ENCODE measurements at places on chromosomes 7 and 10.

- no peak for DNase-seq
Measured at GRCh38 chr7:113787106-113787505, 131.7 kb downstream of the PPP1R3A start.

DNA sequence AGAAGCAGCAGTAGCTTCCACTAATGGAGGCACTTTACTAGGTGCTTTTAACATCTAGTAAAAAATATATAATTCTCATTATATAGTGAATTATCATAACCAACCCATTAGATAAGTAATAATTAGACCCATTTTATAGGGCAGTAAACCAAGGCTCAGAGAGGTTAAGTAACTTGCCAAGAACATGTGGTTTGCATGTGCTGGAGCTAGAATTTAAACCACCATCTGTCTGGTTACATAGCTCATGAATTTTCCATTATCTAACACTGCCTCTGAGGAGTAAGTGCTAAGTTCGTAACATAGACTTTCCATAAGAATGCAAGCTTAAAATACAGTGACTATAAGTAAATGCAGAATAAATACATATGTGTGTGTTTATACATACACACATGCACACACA lies 41.9 kb downstream of the CREB3L2 start:
- DNase-seq: no peak

- no peak for DNase-seq
Measured at GRCh38 chr7:2521952-2522591, 2.5 kb downstream of the LFNG start.

GRCh38 chr10:123884351-123884906 lies 7.2 kb downstream of the CPXM2 start:
- DNase-seq: no peak

DNA sequence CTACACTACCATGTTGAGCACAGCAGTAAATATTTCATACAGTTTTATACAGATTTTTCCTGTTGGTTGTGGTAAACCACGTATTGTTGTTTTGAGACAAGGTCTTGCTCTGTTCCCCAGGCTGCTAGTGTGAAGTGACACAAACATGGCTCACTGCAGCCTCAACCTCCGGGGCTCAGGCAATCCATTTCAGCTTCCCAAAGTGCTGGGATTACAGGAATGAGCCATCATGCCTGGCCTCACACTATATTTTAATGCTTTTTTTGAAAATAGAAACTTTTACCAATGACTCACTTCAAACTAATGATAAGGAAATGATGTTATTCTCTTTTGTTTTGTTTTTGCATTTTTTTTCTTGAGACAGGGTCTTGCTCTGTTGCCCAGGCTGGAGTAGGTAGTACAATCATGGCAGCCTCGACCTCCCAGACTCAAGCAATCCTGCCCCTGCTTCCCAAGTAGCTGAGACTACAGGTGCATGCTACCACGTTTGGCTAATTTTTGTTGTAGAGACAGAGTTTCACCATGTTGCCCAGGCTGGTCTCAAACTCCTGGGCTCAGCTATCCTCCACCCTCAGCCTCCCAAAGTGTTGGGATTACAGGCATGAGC lies 210.6 kb downstream of the TPST1 start:
- DNase-seq: no peak

DNA sequence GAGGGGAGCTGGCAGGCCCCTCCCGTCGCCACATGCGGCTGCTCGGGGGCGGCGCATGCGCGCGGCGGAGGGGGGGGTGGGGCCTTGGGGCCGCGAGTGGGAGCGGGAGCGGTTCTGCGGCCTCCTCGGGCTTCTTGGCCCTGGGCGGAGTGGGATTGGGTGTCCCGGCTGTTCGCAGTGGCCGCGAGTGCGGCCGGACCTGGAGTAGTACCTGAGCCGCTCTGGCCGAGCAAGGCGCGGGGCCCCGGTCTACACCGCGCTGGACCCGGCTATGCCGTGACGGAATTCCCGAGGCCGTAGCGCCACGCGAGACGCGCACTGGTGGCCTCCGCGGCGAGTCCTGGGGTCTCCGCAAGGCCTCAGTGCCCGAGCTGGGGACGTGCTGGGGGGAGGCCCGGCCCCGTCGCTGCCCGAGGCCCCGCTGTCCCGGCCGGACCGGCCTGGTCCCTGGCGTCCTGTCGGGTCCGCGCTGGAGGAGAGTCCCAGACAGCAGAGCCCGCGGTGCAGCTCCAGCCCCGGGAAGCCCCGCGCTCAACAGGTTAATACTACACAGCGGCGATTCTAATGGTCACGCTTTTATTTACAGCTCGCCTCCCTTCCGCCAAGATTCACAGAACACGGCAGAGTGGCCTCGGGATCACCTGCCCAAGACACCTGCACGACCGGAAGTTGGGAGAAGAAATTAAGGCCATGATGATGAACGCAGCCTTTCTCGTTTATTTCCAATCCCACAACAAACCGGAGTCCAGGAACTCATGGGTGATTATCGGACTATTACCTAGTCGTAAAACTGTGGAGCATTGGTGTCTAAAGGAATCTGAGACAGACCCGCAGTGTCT lies 671 bp upstream of the PAXIP1 start:
- peak; percentile 61 for DNase-seq

DNA sequence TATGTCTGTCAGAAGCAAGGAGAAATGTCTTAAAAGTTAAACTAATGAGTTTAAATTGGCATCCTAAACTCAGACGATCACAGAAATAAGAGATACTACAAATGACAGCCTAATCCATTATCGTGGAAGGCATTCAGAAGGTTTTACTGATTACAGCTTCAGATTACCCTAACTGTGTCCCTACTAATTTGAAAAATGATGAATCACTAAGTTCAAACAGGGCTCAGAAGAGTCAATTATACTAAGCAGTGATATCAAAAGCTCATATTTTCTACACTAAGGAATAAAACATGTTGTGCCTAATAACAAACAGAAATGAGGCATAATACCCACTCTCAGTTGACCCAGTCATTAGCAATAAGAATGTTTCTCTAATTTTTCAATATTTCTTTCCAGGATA lies 152.0 kb upstream of the NRBF2 start:
- DNase-seq: no peak

DNA sequence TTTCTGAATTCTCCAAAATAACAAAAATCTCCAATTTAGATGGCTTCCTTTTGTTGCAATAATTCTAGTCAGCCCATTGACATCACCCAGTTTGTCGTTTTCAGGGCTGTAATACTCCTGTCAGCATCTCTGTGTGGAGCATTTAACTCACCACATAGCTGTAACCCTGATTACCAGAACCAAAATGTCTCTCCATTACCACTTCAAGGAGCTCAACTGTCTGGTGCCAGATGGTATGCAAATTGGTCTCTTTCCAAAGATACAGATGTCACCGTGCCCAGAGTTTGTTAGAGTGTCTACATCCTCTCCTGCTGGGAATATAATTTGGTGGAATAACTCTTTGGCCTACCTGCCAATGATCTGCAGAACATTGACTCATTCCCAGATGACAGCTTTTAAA lies 350.3 kb upstream of the POT1 start:
- DNase-seq: no peak

GRCh38 chr10:58587676-58588075 lies 75.0 kb downstream of the BICC1 start:
- no peak for DNase-seq

DNA sequence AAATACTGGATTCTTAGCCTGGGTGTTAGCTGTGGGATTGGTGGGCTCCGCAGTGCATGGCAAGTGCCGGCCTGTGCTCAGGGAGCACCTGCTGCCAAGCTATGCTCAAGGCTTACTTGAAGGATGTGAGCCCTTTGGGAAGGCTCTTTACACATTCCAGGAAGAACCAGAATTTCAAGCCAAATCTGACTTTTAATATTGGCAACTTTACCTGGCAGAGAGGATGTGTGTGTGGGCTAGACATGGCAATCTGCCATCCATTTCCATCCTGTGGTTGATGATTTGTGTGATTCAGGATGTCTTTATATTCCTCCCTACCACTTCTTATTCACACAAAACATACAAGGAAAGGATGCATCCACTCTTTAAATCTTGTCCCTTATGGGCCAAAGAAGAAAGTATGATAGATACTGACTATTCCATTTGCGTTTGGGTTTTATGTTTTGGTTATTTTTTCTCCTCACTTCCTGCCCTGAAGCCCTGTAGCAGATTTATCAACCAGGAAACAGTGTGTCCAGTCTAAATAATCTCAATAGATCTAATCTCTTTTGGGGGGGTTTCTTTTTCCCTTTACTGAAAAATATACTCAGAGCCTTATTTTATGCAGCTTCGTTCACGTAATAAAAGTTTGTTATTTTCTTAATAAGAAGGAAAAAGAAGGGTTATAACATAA lies 247.1 kb downstream of the COBL start:
- DNase-seq: no peak

DNA sequence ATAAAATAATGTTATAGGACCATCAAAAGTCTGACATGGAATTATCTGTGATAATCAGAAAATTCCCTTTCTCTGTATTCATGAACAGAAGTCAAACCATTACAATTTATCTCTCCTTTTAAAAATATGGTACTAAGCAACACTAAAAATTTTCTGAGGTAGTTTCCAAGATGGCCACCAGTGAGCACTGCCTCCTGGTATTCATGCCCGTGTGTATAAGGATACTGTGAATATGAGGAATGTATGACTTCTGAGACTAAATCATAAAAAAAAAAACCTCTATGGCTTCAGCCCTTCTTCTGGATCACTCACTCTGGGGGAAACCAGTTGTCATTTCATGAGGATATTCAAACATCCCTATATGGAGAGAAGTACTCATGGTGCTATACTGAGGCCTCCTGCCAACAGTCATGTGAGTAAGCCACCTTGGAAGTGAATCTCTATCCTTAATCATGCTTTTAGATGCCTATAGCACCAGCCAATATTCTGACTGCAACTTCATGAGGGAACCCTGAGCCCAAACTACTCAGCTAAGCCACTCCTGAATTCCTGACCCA lies 41.1 kb downstream of the SIRT1 start:
- DNase-seq: peak; percentile 21

DNA sequence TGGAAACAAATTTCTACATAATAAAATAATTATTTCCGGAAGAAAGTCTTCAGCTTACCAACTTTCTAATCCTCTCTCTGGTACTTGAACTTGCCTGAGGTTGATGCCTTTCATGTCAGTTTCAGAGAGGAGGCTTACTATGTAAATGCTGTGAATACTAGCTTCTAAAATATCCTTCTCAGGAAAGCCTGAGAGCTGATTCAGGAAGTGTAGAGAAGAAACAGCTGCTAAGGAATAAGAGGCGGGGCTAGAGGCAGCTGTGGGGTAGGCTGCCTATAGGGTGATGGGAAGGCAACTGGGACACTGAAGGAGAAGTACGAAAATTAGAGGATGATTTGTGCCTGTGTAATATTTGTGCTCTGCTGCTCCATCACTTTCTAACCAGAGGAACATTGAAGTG lies 69.3 kb downstream of the AVL9 start:
- no peak for DNase-seq

- no peak for DNase-seq
Measured at GRCh38 chr7:105675934-105676371, 94.7 kb upstream of the EFCAB10 start.

- peak; percentile 82 for DNase-seq
Measured at GRCh38 chr7:130966246-130967009, 232.4 kb upstream of the KLF14 start.

GRCh38 chr10:117545141-117546019 lies 2.8 kb downstream of the EMX2 start:
- DNase-seq: no peak

DNA sequence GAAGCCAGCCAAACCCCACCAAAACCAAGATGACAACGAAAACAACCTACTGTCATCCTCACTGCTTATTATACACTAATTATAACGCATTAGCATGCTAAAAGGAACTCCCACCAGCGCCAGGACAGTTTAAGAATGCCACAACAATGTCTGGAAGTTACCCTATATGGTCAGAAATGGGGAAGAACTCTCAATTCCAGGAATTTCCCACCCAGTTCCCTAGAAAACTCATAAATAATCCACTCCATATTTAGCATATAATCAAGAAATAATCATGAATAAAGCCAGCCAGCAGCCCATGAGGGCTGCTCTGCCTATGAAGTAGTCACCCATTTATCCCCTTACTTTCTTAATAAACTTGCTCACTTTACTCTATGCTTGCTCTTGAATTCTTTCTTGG lies 20.8 kb downstream of the MICU1 start:
- no peak for DNase-seq

- no peak for DNase-seq
Measured at GRCh38 chr7:155831807-155832524, 19.7 kb upstream of the SHH start.

- no peak for DNase-seq
Measured at GRCh38 chr7:22430457-22430856, 69.5 kb downstream of the STEAP1B start.

DNA sequence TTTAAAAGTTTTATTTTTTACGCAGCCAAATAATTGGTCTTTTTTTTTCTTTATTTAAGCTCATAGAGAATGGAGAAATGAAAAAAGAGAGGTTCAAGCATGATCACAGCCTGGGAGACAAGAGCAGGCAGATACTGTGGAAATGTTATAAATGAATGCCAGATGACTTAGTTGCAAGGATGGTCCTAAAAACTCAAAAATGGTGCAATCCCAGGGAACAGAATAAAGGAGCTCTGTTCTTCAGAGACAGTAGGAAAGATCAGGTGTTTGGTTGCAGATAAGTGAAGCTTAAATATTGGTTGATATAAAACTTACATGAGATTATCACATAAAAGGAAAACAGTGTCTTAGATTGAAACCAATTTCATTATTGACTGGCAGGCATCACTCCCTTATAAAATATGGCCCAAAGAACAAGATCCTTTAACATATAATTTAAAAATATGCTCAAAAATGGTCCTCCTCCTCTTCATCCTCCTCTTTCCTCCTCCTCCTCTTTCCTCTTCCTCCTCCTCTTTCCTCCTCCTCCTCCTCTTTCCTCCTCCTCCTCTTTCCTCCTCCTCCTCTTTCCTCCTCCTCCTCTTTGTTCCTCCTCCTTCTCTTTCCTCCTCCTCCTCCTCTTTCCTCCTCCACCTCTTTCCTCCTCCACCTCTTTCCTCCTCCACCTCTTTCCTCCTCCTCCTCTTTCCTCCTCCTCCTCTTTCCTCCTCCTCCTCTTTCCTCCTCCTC lies 18.6 kb downstream of the GNAT3 start:
- DNase-seq: no peak

GRCh38 chr10:5355594-5356301 lies 9.0 kb upstream of the UCN3 start:
- DNase-seq: no peak

DNA sequence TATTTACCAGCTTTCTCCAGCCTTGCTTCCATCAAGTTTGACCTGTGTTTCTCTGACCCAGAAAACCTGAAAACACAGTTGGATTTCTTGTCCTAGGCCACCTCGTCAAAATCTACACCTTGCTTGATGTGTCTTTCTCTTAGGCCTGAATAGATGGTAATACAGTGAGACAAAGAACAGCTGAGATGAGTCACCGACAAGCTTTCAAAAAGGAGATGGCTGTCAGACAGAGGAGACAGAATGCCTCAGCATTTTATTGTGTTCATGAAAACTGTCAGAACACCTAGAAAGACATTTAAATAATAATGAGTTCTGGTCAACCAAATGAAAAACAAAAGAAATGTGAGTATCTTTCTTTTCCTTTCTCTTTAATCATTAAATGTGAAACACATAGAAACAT lies 119.7 kb upstream of the SORCS1 start:
- DNase-seq: no peak

DNA sequence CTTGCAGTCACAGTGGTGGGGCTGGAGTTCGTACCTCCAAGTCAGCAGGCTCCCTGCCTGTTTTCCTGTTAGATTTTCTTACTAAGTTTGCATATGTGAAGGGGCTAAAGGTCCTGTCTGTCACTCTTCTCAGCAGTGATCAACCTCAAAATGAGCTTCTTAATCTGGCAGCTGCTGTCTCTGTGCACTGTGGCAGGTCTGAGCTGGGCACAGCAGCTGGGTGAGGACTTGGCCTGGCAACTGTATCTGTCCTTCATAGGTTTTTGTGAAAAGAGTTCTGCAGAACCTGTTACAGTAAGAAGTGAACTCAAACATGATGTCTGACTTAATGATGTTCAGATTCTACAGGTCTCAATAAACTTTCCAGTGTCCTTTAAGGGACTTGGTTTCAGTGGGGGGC lies 31.3 kb upstream of the GJD4 start:
- no peak for DNase-seq

Data from stromal cell of bone marrow (primary cell).